ENCODE measurements at places on chromosomes 6 and 20.

DNA sequence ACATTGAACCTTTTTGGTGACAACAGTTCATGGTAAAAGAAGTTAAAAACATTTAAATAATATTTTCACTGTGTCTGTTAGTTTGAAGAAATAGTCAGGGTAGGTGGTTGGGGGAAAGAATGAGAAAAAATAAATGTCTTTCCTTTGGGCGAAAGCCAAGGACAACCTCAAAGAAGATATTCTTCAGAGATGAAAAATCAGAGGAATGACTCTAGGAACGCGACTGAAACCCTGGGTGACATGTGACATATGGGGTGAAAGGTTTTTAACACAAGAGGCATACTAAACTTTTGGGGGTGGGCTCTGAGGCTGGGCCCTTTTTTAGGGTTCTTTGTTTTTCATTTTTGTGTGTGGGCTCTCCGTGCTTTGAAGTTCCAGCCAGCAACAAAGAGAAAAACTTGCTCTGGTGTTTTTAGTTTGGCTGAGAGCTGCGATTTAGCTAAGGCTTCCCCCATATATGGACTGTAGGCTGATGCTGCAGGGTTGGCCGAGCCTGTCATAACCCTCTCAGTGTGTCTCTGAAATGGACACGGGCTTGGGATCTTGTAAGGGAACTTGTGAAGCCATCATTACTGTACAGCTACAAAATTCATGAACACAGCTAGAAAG, 610.1 kb upstream of the ARID1B start:
- DNase-seq, result no peak

GRCh38 chr20:5848711-5849505, 98.7 kb downstream of the SHLD1 start:
- peak; percentile 25 for DNase-seq

- DNase-seq, result no peak
Measured at GRCh38 chr20:56360133-56360907, 1.5 kb downstream of the FAM210B start.

- no peak for DNase-seq
Measured at GRCh38 chr20:57930351-57930750, 220.5 kb upstream of the PMEPA1 start.

- DNase-seq, result no peak
Measured at GRCh38 chr6:21616005-21616404, 22.5 kb downstream of the SOX4 start.

DNA sequence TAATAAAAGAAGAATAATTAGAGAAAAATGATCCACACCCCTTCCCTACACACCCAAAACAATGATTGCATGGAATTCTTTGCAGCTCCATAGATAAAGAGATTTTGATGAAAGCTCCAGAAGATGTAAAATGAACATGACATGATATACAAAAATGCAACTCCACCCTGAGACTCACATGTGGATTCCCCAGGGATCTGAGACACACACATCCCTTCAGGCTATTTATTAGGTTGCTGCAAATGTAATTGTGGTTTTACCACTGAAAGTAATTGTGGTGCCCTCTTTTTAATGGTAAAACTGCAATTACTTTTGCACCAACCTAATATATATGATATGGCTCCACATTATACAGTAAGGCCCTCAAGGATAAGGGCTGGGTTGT, 40.4 kb upstream of the TBC1D7 start:
- DNase-seq, result peak; percentile 66

DNA sequence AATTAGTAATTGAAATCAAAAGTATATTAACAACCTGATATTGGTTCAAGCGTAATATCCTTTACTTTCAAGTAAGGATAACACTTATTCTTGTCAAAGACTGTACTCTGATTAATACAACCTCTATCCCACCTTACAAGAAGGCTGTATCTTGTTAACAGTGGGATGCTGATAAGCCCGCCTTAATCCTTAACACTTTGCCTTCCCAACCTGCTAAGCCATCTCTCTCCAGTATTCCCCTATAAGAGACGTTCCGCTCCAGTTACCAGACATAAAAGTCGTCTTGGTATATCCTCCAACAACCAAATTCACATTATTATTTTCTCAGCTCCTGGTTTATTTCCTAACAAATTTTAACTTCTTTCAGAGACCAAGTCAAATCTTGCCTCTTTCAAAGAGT, 2.0 kb downstream of the BTBD9 start:
- DNase-seq, result no peak

DNA sequence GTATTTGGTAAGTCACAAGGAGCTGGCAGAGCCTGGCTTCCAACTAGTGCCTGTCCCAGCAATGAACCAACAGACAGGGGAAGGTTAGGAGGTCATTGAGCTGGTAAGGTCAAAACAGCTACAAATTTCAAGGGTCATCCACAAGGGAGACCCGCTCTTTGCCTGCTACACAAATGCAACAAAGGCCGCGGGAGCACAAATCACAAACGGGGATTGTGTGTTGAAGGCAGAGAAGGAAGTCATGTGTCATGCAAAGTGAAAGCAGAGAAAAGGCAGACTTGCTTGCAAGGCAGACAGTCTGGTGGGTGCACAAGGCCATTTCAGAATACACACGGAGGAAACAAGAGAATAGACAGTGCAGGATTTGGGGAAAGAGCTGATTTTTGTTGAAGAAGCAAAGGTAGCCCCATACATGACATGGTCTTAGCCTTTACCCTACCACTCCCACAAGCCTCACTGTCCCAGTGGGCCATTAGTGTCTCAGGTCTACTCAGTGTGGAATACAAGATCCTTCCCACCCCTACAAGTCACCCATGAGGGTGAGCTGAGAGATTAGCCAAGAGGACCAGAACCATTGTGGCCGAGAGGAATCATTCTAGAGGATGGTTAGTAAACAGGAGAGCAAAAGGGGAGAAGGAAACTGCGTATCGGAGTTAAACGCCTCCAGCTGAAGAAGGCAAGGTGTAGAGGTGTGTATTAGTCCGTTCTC, 18.1 kb upstream of the SAMHD1 start:
- no peak for DNase-seq

GRCh38 chr6:49220293-49220692, 242.8 kb downstream of the MMUT start:
- DNase-seq, result no peak

DNA sequence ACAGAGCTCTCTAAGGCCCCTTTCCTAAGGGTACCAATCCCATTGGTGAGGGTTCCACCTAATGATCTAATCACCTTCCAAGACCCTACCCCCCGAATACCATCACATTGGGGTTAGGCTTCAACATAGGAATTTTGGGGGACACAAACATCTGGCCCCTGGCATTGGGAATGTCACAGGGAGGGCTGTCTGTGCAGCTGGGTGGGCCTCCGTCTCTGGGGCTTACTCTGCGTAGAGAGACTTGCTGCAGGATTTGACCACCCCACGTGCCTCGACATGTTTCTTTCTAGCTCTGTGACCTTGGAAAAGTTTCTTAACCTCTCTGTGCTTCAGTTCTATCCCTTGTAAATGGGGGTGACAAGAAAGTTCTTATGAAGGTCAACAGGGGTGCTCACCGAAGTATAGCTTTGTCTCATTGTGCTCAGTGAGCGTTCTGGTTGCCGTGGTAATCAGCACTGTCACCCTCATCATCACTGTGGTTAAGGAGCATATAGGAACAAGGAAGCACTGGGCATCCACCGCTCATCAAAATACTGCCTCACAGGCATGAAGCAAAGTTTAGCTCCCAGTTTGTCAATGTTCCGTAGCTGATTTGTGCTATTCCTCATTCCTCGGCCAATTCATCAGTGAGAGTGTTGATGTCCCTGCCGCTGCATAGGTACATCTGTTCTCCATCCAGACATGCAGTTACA, 152.8 kb downstream of the SYCP2 start:
- no peak for DNase-seq

- DNase-seq, result no peak
Measured at GRCh38 chr20:52213995-52214394, 22.4 kb upstream of the ZFP64 start.

- no peak for DNase-seq
Measured at GRCh38 chr6:27138837-27139755, 108.4 kb upstream of the PRSS16 start.

- peak; percentile 86 for DNase-seq
Measured at GRCh38 chr20:34907616-34908469, 31.4 kb downstream of the ACSS2 start.

DNA sequence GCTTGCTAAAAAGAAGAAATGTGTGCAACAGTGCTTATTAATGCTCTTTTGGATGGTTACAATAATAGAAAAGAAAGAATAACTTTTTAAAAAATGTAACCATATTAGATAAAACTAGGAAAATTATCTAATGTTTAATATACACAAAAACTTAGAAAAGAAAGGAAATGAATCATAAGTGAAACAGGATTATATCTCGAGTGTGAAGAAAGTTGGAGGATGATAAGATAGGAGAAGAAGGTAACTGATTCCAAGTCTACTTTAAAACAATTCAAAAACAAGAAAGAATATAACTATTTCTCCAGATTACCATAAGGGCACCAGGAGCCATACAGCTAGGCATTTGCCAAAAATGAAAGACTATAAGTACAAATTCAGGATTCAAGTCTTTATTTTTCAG, 73.0 kb downstream of the PHIP start:
- DNase-seq, result no peak

DNA sequence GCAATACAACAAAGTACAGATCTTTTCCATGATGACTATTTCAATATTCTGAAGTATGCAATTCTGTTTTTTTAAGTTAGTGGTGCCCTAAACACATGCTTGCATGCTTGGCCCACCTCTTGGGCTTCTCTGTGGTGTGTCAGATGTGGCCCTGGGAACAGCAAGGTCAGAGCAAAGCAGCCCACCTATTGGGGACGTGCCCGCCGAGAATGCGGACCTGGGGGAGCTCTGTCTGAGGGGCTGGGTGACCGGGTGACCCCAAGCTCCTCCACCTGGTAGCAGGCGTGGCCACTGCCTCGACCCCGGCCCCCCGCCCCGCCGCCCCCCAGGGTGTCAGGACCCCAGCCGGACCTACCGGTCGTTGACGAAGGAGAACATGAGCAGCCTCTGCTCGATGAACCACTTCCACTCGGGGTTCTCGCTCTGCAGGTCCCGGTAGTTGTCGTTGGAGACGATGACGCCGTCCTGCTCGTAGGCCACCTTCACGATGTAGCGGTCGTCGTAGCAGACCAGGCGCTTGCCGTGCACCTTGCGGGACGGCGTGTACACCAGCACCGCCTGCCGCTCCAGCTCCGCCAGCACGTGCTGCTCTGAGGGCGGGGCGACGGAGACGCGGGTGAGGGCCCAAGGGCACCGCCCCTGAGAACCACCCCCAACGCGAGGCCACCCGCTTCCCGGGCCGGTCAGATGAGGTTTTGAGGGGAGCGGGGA, 28.3 kb downstream of the ZC3H12D start:
- no peak for DNase-seq

DNA sequence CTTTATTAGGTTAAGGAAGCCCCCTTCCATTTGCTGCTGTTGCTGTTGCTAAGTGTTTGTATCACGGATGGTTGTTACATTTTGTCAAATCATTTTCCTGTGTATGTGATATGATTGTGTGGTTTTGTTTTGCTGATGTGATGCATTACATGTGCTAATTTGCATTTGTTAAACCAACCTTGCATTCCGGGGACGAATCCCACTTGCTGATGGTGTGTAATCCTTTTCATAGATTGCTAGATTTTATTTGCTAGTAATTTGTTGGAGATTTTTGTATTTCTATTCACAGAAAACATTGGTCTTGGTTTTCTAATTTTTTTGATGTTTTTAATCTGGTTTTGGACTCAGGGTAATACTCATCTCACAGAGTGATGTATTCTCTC, 167.8 kb downstream of the WDR27 start:
- no peak for DNase-seq

DNA sequence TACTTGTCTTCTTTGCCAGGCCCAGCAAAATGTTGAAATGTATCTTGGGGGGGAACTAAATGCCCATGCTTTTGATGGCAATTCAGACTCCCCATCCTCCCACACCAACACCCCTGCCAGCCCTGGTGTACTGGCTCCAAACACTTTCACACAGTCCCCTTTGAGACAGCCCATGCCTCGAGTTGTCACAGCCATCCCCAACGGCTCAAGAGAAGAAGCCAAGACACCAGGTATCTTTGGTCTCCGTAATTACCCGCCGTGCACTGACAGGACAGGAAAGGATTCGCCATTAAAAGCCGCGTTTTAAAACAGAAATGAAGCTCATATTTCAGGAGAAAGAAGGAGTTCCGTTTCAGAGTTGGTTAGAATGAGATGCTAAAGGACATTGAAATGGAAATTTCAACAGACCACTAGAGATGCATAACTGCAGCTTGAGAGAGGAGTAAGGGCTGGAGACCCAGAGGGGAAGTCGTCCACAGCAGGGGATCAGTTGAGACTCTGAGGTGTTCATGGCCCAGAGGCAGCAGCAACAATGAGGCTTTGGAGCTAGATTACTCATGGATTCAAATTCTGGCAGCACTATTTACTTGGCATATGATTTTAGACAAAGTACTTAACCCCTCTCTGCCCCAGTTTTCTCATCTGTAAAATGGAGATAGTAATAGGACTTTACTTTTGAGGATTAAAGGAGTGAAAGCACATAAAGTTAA, 63.5 kb upstream of the ADGRF1 start:
- DNase-seq, result no peak

GRCh38 chr6:159577564-159577963, 115.5 kb downstream of the SOD2 start:
- no peak for DNase-seq

DNA sequence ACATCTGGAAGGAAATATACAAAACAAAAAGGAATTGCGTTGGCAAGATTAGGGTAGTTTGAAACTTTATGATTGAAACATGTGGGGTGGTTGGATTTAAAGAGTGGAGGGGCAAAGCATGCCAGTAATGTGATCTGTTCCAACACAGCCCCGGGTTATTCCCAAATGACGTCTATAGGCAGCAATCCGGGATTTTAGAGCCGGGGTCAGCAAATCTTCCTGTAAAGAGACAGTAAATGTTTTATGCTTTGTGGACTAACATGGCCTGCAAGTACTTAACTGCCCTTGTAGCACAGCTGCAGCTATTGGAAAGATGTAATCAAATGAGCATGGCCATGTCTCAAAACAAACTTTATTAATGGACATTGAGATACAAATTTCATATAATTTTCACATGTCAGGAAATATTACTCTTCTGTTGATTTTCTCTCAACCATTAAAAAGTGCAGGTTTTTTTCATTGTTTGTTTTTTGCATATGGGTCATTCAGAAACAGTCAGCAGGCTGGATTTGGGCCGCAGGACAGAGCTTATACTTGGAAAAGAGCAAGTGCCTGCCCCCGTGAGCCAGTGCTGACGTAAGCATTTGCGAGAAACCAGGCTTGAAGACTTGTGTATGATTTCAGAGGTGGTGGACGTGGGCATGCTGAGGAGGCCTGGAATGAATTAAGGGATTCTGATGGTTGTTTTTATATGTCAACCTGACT, 136.5 kb downstream of the DOK5 start:
- DNase-seq, result no peak

DNA sequence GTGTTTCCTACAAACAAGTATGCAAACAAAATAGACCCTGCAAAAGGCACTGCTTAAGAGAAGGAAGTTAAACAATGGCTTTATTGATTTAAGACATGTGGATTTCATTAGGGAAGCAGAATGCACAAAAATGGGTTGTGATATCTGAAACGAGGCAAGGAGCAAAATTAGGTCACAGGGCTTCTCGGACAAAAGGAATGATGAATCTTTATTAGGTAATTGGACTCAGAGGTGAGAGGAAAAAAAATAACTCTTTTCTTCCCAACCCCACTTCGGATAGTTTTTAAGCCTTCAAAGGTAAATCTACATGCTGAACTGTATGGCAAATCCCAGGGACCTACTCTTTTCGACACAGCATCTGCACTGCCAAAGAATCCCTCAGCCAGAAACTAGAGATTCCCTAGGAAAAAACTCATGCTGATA, 183.0 kb upstream of the TAB2 start:
- DNase-seq, result peak; percentile 37

- no peak for DNase-seq
Measured at GRCh38 chr6:20028562-20028961, 183.7 kb downstream of the MBOAT1 start.

GRCh38 chr6:36608788-36609563, 14.8 kb downstream of the SRSF3 start:
- DNase-seq, result no peak
